Fibroblast of villous mesenchyme (primary cell): ENCODE measurements at places on chromosomes 11 and 22. TPM values are rescaled to one million over a fixed set of nuclear protein-coding genes. Genes with fewer than 3 reads are reported as not detected.

DNA sequence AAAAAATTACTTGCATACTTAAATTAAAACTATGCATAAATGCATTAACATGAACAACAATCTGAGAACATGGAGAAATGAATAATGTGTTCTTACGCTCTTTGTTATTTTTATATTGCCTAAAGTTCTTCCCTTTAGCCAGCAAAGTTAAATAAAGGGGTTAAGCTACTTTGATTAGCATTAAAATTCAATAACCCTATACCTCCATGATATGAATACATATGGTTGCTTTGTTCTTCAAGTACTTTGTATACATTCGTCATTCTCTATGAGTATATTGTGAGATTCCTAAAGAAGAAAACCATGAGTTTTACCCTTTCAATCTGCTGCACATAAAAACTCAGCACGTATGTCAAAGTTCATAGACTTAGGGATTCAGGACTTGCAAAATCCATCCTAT lies 578.3 kb downstream of the DLG2 start:
- no peak for DNase-seq

DNA sequence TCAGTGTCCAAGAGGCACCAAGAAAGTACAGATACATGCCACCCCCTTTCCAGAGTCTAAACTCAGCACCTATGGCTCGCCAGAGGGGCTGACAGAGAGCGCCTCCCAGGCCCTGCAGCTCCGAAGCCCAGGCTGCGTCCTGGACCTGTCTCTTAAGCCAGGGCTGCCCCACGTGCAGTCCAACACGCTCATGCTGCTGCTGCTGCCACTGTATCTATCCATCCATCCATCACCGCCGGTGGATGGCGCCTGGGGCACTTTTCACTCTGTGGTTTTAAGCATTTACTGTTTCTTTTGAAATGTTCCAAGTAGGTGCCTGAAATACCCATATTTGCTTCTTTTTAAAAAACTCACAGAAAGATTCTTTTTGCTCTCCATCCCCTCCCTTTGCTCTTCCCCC lies 41.8 kb downstream of the MACROD1 start:
- DNase-seq: no peak

- no peak for DNase-seq
Measured at GRCh38 chr22:17928391-17928790, 96.0 kb downstream of the MICAL3 start.

DNA sequence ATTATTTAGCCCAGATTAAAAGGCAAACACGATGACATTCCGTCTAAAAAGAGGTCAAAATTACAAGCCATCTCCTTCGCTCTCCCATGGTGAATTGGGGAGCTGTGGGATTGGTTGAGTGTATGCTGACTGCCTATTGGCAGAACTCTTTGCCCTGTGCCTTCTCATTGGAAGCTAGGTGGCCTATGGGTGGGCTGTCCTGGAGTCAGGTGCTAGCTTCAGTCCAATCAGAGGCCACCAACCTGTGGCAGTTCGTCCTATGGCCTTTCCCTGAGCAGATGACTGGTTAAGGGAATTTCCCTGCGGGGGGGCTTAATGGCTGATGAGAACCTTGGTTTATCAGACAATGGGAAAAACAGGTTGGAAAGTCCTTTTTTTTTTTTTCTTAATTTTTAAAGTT lies 3.2 kb upstream of the MTMR3 start:
- no peak for DNase-seq

GRCh38 chr11:13262096-13262495 lies 15.5 kb upstream of the BMAL1 start:
- DNase-seq: no peak

BSCL2 gene
- 53.5 and 59.3 TPM in 2 replicates for total RNA-seq

DNA sequence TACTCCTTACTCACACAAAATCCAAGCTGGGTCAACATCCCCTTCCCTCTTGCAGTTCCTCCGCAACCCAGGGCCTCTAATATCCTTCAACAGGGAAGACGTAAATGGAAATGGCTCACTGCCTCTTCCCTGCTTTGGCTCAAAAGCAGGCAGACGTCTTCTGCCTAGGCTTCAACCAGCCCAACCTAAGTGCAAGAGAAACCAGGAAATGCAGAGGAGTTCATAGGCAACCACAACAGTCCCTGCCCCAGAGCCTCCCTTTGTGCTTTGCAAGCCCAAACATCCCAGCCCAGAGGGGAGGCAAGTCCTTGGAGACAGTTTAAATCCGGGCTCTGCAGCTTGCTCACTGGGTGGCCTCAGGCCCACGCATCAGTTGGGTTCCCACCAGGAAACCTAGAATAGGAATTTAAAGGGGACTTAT lies 33.3 kb downstream of the CD6 start:
- DNase-seq: no peak

TTC36 gene
- 0.97 and 1.7 TPM in 2 replicates for total RNA-seq

GRCh38 chr11:5507933-5508305 lies 1.8 kb downstream of the UBQLN3 start:
- DNase-seq: no peak

KIF18A gene
- 11.9 and 25.0 TPM in 2 replicates for total RNA-seq

RTL10 gene
- 15.1 and 19.0 TPM in 2 replicates for total RNA-seq

GRCh38 chr11:74070723-74071492 lies 62.0 kb upstream of the UCP3 start:
- peak; percentile 57 for DNase-seq

DNA sequence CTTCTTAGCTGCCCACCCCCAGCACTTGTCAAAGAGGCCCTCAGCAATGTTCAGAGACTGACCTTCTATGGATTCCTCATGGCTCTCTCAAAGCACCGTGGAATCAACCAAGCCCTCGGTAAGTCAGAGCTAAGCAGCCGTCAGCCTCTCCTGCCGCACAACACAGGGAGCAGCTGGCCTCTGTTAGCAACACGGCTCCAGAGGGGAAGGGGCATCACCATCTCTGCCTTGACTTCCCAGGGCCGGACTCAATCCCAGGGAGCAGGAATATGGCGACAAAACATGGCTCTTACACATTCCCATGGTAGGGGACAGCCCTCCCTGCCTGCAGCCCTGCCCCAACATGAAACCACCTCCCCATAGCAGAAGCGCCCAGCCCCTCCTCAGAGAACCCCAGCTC lies 18.9 kb downstream of the ARFGAP2 start:
- DNase-seq: no peak

SLC25A1 gene
- 115 and 148 TPM in 2 replicates for total RNA-seq

HTR3A gene
- total RNA-seq: not detected in 2 replicates

DNA sequence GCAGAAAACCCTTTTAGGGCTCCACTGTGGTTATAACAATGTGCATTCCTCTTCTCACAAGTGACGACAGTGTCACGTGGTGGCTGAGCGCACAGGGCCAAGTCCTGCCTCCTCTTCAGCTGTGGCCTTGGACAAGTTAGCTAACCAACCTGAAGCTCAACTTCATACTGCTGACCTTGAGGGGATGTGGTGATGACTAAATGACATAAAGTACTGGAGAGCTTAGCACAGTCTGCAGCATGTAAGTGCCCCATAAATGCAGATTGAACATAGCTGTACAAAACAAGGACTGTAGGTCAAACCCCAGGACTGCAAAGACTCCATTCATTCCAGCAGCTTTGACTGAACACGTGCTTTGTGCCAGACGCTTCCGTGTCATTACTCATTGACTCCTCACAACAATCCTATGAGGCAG lies 20.1 kb upstream of the MRGPRX2 start:
- peak; percentile 44 for DNase-seq

GRCh38 chr22:29936186-29936585 lies 53.2 kb downstream of the MTMR3 start:
- no peak for DNase-seq

DNA sequence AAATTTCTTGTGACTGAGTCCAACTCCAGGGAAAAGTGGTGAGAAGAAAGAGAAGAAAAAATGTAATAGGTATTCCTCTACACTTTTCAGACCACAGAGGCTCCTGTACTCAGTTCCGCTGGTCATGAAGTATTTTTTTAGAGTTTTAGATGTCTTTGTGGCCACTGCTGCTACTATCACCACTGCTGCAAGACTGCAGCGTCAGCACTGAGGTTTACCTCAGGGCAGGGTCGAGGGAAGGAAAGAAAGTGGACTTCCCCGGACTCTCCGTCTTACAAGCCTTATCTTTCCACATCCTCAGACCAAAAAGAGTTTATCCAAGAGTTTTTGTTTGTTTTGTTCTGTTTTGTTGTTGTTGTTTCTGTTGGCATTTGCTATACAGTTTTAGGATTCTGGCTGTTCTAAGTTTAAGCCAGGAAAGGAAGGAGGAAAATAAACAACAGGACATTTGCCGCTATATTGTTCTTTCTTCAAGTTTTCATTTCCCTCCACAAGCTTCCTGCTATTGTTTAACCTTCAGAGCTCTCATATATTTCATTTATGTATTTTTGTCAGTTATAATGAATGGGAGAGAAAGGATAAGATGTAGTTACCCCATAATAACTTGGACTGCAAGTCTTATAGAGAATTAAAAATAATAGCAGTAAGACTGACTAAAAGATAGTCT lies 919.3 kb downstream of the NTM start:
- no peak for DNase-seq

PIK3C2A gene
- total RNA-seq: 63.1 and 73.4 TPM in 2 replicates

- no peak for DNase-seq
Measured at GRCh38 chr11:15118431-15118830, 3.7 kb downstream of the INSC start.

OR5B12 gene
- total RNA-seq: not detected in 2 replicates

- DNase-seq: no peak
Measured at GRCh38 chr11:34262531-34263081, 95.2 kb downstream of the ABTB2 start.

C22orf42 gene
- total RNA-seq: not detected in 2 replicates

GRCh38 chr11:3089236-3090061 lies 32.2 kb upstream of the CARS1 start:
- DNase-seq: no peak

GRCh38 chr11:118636569-118637290 lies 29.3 kb downstream of the PHLDB1 start:
- DNase-seq: no peak

- no peak for DNase-seq
Measured at GRCh38 chr11:14645015-14645912, 1.7 kb downstream of the PDE3B start.

TSSK2 gene
- total RNA-seq: under 0.01 TPM in 1 of 2 replicates, not detected in the other

GALNT18 gene
- total RNA-seq: 5.2 and 11.7 TPM in 2 replicates

HMOX1 gene
- total RNA-seq: 24.2 and 28.0 TPM in 2 replicates

PDE3B gene
- 0.32 and 0.43 TPM in 2 replicates for total RNA-seq

DNA sequence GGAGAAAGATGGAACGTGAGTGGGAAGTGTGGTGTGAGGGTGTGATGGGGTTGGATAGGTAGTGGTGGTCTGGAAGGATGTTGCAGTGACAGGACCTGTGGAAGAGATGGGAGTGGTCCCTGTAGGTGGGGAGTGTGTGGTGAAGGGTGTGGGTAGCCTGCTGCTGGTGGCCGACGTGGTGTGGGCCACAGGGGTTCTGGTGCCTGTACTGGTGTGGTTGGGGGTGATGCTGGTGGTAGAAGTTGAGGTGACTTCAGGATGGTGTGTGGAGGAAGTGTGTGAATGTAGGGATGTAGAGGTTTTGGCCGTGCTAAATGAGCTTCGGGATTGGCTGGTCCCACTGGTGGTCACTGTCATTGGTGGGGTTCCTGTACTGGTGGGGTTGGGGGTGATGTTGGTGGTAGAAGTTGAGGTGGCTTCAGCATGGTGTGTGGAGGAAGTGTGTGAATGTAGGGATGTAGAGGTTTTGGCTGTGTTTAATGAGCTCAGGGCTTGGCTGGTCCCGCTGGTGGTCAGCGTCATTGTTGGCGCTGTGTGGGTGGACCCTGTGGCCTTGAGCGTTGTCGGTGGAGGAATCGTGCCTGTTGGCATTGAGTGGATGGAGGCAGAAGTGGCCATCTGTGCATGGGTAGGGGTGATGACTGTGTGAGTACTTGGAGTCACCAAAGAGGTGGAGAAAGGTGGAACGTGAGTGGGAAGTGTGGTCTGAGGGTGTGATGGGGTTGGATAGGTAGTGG lies 19.1 kb downstream of the MUC6 start:
- DNase-seq: no peak

UPB1 gene
- under 0.01 and 0.32 TPM in 2 replicates for total RNA-seq

- no peak for DNase-seq
Measured at GRCh38 chr22:22401381-22401780, 107.2 kb downstream of the ZNF280B start.

RHBDD3 gene
- 22.9 and 24.5 TPM in 2 replicates for total RNA-seq

GRCh38 chr22:41833369-41834004 lies 582 bp downstream of the SREBF2 start:
- DNase-seq: peak; percentile 45

GRCh38 chr11:69312453-69313404 lies 18.8 kb downstream of the MYEOV start:
- no peak for DNase-seq

GRCh38 chr22:40216041-40216756 lies 38.5 kb downstream of the TNRC6B start:
- DNase-seq: no peak
